ENCODE measurements at places on chromosomes 4 and X. TPM values are rescaled to one million over a fixed set of nuclear protein-coding genes. Genes with fewer than 3 reads are reported as not detected.

RNF128 gene
- total RNA-seq: not detected

DNA sequence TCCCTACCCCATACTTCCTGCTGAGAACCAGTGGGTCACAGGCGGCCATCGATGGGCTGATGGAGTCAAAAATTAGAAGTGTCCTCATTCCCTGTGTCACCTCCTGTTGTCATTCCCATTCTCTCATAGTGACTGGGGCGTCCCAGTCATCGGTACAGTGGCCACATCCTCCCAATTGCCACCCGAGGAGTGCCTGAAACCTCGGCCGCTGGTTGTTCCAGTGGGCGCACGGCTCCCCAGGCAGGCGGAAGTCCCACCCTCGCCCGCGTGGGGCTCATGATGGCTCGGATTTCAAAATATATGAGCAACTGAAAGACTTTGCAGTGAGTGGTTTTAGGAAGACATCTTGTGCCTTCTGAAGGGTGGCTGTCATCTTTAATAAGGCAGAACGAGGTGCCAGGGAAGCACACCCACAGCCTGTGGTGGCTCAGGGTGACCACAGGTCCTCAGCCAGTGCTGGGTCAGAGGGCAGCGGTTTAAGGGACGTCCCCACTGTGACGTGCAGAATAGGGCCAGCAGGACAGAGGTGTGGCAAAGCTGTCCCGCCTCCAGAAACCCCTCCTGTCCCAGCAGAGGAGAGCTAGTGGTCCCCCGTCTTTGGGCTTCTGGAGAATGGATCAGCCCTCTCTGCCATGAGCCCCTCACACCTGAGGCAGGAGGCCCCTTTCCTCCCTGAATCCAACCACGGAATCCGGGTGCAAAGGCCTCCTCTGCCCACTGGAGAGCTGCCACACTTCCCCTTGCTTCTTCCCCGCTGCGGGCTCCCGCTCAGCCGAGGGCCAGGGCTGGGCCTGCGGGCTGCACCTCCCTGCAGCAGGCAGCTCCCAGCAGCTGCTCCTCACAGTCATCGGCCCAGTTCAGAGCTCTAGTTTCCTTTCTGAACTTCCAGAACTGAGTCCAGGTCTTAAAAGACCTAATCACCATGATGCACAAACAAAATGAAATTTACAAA, 90.4 kb downstream of the ABLIM2 start:
- no peak overlapping the region for H3K27ac ChIP-seq
- peaks cover 4% of the 10 kb centered on the region for H3K27me3 ChIP-seq
- no peak overlapping the region for H3K4me3 ChIP-seq
- DNase-seq: no peak
- peaks cover 5% of the 10 kb centered on the region for H3K36me3 ChIP-seq

GRCh38 chr4:3724319-3725231, 41.6 kb upstream of the ADRA2C start:
- no peak for DNase-seq
- H3K27ac ChIP-seq: no peak overlapping the region
- no peaks in the 10 kb centered on the region for H3K4me1 ChIP-seq

HTN1 gene
- not detected for total RNA-seq

Measured in activated naive CD8-positive, alpha-beta T cell treated with anti-CD3 and anti-CD28 coated beads for 36 hours (primary cell).